Upper lobe of right lung (tissue), 1 donor: ENCODE measurements at places on chromosomes 5 and 9. TPM values are rescaled to one million over a fixed set of nuclear protein-coding genes. Genes with fewer than 3 reads are reported as not detected.

GHR gene
- 6.6 TPM for total RNA-seq

PTPN3 gene
- 17.1 TPM for total RNA-seq

FAM13B gene
- total RNA-seq = 42.4 TPM

GRCh38 chr9:74783408-74783807 is 104.3 kb downstream of the TRPM6 start:
- no peaks in the 10 kb centered on the region for H3K4me1 ChIP-seq
- no peaks in the 10 kb centered on the region for H3K36me3 ChIP-seq
- H3K27me3 ChIP-seq = no peaks in the 10 kb centered on the region
- no peak overlapping the region for H3K27ac ChIP-seq

SH3GLB2 gene
- 88.4 TPM for total RNA-seq

CSF1R gene
- 48.7 TPM for total RNA-seq

- H3K36me3 ChIP-seq = no peaks in the 10 kb centered on the region
- peaks cover 16% of the 10 kb centered on the region for H3K4me1 ChIP-seq
- H3K27ac ChIP-seq = peak overlapping the region; percentile 9
- H3K4me3 ChIP-seq = no peak overlapping the region
Measured at GRCh38 chr5:73796164-73797131, 170.5 kb downstream of the ARHGEF28 start.

NIPAL4 gene
- not detected for total RNA-seq

NEURL1B gene
- total RNA-seq = 25.0 TPM

DNA sequence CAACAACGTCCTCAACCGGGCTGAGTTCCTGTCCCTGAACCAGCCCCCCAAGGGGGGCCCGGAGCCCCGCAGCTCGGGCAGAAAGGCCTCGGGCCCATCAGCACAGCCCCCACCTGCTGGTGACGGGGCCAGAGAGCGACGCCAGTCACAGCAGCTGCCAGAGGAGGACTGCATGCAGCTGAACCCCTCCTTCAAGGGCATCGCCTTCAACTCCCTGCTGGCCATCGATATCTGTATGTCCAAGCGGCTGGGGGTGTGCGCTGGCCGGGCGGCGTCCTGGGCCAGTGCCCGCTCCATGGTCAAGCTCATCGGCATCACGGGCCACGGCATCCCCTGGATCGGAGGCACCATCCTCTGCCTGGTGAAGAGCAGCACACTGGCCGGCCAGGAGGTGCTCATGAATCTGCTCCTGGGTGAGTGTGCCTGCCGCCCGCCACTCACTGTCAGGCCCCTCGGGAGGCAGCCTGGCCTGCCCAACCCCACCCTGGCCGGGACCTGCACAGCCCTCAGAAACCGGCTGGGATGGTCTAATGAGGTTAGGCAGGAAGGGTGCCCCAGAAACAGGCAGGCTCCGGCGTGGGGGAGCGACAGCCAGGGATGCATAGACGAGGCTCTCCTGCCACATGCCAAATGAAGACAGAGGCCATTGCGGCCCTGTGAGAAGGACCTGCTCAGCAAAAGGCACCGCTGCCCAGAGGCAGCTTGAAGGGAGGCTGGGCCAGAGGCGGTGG is 678 bp downstream of the PLPP7 start:
- peak overlapping the region; percentile 49 for H3K4me3 ChIP-seq
- no peaks in the 10 kb centered on the region for H3K27me3 ChIP-seq
- no peaks in the 10 kb centered on the region for H3K36me3 ChIP-seq
- H3K27ac ChIP-seq = peak overlapping the region; percentile 55
- no peak for DNase-seq

GRCh38 chr5:156764176-156764971 is 85.7 kb upstream of the PPP1R2B start:
- DNase-seq = no peak
- no peaks in the 10 kb centered on the region for H3K36me3 ChIP-seq
- no peak overlapping the region for H3K4me3 ChIP-seq
- H3K27me3 ChIP-seq = no peaks in the 10 kb centered on the region
- H3K4me1 ChIP-seq = no peaks in the 10 kb centered on the region

IRX2 gene
- total RNA-seq = 56.4 TPM

ANXA1 gene
- 314 TPM for total RNA-seq

DNA sequence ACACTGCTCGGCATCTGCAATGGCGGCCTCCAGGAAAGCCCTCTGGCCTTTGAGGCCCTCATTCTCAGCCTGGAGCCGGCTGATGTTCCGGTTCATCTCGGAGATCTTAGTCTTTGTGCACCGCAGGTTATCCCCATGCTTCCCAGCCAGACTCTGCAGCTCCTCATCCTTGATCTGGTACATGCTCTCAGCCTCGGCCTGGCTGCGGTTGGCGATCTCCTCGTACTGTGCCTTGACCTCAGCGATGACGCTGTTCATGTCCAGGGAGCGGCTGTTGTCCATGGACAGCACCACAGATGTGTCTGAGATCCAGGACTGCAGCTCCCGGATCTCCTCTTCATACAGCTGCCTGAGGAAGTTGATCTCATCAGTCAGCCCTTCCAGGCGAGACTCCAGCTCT is 21.9 kb downstream of the CEP120 start:
- H3K27ac ChIP-seq = no peak overlapping the region
- no peak overlapping the region for H3K4me3 ChIP-seq
- H3K36me3 ChIP-seq = peaks cover 62% of the 10 kb centered on the region
- DNase-seq = no peak
- H3K27me3 ChIP-seq = no peaks in the 10 kb centered on the region
- no peaks in the 10 kb centered on the region for H3K4me1 ChIP-seq

ASPN gene
- 7.5 TPM for total RNA-seq

IFNK gene
- total RNA-seq = not detected

GRCh38 chr5:124156415-124156996 is 589.9 kb downstream of the ZNF608 start:
- no peak for DNase-seq
- no peaks in the 10 kb centered on the region for H3K27me3 ChIP-seq
- H3K36me3 ChIP-seq = no peaks in the 10 kb centered on the region
- peaks cover 8% of the 10 kb centered on the region for H3K4me1 ChIP-seq
- H3K4me3 ChIP-seq = no peak overlapping the region
- H3K27ac ChIP-seq = no peak overlapping the region

DNA sequence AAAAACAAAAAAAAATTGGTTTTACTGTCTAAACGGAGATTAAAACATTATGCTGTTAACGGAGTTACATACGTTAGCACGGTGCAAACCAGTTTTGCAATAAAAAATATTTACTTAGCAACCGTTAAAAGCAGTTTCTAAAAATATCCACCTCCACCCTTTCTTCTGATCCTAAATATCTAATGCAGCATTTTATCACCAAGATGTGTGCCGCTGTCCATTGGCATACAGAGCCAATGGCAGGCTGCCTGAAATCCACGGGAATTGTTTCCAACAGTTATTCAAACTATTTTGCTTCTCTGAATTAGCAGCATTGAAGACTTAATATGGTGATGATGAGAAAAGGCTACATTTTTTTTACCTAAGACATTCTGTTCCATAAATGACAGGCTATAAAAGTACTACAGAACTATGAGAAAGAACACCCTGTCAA is 61.6 kb downstream of the CSNK1A1 start:
- H3K27ac ChIP-seq = peak overlapping the region; percentile 2
- no peak for DNase-seq
- H3K27me3 ChIP-seq = no peaks in the 10 kb centered on the region
- peaks cover 35% of the 10 kb centered on the region for H3K4me1 ChIP-seq
- H3K36me3 ChIP-seq = peaks cover 9% of the 10 kb centered on the region
- no peak overlapping the region for H3K4me3 ChIP-seq

DNA sequence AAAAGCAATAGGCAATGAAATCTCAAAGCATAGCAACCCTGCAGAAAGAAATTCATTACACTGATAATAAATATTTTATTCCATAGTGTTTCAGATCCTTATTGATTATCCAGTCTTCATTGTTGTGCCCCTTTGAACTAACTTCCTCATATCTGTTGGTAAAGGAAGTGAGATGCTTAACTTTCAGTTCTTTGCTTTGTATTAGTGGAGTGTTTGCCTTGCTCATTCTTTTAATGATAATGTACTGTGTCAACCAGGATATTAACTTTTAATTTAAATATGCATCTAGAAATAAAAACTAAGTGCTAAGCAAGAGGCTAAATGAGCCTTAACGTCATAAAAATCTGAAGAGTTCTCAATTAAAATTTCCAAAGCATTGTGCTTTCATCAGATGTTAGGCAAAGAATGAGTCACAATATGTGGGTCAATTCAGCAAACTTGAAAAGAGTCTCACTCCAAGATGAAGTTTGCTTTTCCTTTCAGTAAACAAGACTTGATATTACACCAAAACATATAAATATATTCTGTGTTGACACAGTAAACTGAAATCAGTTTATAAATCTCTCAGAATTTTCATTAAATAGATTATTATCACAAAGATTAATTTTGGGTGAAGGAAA is 105.9 kb downstream of the GIN1 start:
- no peak for DNase-seq
- H3K36me3 ChIP-seq = peaks cover 2% of the 10 kb centered on the region
- no peak overlapping the region for H3K4me3 ChIP-seq
- no peak overlapping the region for H3K27ac ChIP-seq

CRAT gene
- 22.8 TPM for total RNA-seq

CCL27 gene
- not detected for total RNA-seq

C5orf46 gene
- total RNA-seq = not detected

- no peaks in the 10 kb centered on the region for H3K36me3 ChIP-seq
- H3K4me1 ChIP-seq = no peaks in the 10 kb centered on the region
- no peaks in the 10 kb centered on the region for H3K27me3 ChIP-seq
- no peak for DNase-seq
- no peak overlapping the region for H3K4me3 ChIP-seq
- no peak overlapping the region for H3K27ac ChIP-seq
Measured at GRCh38 chr9:112971415-112971814, 40.6 kb downstream of the ZNF883 start.

DNA sequence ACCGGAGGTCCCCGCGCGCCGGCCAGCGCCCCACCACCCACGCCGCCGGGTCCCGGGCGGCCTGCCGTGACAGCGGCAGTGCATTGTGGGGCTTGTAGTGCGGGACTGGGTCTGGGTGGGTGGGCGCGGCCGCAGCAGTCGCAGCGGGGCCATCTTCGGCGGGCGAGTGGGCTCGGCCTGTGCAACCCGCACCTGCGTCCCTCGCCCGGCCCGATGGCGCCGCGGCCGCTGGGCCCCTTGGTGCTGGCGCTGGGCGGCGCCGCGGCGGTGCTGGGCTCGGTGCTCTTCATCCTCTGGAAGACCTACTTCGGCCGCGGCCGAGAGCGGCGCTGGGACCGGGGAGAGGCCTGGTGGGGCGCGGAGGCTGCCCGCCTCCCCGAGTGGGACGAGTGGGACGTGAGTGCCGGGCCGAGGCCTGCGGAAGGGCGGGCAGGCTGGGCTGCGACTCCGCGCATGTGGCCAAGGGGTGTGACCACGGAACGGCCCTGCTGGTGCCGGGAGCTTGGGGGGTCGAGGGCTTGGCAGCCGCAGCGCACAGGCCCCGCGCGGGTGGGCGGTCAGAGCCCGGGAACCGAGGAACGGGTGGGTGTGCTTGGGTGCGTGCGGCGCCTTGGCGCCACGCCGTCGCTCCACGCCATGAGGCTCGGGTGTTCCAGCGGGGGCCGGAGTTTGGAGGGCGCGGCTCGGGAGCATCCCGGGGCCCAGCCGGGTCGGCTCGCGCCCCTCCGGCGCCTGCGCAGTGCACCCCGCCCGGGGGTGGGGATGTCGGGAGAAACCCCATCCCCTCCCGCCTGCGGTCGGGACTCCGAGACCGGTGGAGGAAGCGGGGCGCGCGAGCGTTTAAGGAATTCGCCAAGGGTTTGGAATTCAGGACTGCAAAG is at the start of gene ARL10:
TSS of gene ARL10 (plus strand) at position 137 of the 881 bp plus-strand sequence. CDS start at position 214, 77 bp downstream.
- no peaks in the 10 kb centered on the region for H3K27me3 ChIP-seq
- peak; percentile 77 for DNase-seq
- H3K4me3 ChIP-seq = peak within 1 kb of the TSS; percentile 87
- H3K27ac ChIP-seq = peak within 1 kb of the TSS; percentile 58

GRCh38 chr9:83649515-83649914 is 26.6 kb downstream of the IDNK start:
- H3K4me3 ChIP-seq = no peak overlapping the region
- no peak for DNase-seq
- no peaks in the 10 kb centered on the region for H3K4me1 ChIP-seq
- no peak overlapping the region for H3K27ac ChIP-seq

PCDHA7 gene
- total RNA-seq = 0.35 TPM

GDA gene
- total RNA-seq = 0.20 TPM

GRCh38 chr5:72452515-72453245 is 54.5 kb downstream of the ZNF366 start:
- peak overlapping the region; percentile 86 for H3K27ac ChIP-seq
- DNase-seq = no peak
- H3K4me1 ChIP-seq = peaks cover 43% of the 10 kb centered on the region

DNA sequence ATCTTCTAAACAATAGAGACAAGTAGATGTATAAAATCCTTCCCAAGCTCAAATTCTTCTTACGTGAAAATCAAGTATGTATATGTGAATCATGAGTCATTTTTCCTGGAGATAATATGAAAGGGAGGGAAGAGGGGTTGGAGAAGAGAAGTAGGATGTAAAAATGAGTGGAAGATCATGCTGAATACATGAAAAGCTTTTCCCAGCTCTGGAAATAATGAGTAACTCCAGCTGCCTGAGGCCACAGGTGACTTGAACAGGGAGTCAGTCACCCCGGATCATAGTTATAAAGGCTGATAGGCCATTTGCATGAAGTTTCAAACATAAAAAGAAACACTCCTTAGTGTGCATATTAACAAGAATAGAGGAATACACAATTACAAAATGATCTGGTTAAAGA is 486.7 kb downstream of the EFNA5 start:
- H3K36me3 ChIP-seq = no peaks in the 10 kb centered on the region
- H3K4me3 ChIP-seq = no peak overlapping the region
- H3K4me1 ChIP-seq = no peaks in the 10 kb centered on the region
- no peak overlapping the region for H3K27ac ChIP-seq

RANBP17 gene
- total RNA-seq = 17.8 TPM

DNA sequence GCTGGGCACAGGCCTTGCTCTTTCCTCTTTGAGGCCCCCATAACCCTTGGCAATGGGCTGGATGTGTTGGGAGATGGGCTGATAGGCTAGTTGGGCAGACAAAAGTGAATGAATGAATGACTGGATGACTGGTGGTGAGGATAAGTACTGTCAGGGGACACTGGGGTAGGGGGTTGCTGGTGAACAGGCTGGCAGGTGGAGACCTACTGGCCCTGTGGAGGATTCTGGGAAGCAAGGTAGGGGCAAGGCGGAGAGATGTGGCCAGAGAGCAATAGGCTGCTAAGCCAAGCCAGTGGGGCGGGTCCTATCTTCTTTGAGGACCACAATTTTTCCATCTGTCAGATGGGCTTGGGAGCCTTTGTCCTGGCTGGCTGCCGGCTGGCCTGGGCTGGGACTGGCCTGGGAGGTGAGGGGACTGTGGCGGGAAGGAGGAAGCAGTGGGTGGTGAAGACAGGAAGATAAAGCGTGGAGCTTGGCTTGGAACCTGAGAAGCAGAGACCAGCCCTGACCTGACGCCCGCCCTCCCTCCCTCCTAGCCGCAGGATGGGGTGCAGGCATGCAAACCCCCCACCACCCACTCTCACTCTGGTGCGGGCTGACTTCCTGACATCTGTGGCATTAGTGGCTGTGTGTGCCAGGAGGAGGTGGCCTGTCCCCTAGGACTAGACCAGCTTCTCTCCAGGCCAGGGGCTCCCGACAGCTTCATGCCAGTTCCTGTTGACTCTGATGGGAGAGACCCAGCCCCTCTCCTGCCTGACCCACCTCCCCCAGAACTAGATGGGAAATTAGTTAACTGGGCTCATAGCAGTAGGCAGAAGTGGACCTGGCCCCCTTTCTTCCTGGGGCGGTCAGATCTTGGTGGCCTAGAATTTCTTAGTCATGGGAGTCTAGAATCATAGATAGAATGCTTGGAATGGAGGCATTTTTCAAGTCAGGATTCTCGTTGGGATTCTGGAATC is 9.5 kb downstream of the CXXC5 start:
- H3K27me3 ChIP-seq = no peaks in the 10 kb centered on the region
- H3K4me1 ChIP-seq = peaks cover 95% of the 10 kb centered on the region
- peak overlapping the region; percentile 85 for H3K27ac ChIP-seq
- peak; percentile 65 for DNase-seq
